ENCODE measurements at places on chromosomes 6 and 20.

DNA sequence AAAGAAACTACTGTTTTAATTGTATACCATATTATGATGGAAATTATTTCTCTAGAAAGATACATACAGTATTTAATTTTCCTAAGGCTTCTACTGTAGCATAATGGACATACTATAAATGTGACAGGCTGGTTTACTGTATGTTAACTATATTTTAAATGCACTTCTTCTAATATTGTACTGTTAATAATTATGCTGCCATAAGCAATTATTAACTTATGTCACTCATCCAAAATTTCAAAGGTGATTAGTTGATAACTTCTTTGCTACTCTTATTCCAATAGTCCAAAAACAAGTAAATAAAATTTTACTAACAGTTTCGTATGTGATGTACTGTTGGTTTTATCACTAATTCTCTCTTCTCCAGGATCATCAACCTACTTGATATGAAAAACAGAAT lies 28.1 kb downstream of the HIVEP2 start:
- DNase-seq: no peak

DNA sequence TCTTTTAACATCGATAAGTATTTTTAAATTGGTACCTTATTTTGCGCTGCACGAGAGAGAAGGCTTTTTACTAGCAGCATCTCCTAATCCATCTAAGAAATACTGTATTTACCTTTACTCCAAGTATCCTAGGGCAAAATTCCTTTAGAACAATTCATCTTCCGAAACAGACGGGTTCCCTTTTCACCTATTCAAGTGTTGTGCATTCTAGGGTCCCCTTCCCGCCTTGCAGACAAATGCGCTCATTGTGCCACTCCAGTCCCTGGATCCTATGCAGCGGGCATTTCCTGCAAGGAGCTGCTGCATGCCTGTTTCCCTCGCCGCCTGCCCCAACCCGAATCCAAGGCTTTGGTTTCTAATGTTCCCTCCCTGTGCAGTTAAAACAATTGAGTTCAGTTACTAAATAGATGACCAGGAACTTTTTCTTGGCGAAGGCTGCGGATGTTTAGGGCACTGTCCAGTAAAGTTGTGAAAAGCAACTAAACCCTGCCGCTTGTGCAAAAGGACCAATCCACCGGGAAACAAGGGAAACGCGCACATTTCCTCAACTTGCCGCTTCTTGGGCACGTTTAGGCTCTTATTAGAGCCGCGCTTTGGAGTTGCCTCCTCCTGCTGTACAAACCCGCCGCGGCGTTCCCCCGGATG lies 556 bp upstream of the SCAF8 start:
- no peak for DNase-seq

- DNase-seq: no peak
Measured at GRCh38 chr20:16189371-16189770, 383.9 kb downstream of the KIF16B start.

DNA sequence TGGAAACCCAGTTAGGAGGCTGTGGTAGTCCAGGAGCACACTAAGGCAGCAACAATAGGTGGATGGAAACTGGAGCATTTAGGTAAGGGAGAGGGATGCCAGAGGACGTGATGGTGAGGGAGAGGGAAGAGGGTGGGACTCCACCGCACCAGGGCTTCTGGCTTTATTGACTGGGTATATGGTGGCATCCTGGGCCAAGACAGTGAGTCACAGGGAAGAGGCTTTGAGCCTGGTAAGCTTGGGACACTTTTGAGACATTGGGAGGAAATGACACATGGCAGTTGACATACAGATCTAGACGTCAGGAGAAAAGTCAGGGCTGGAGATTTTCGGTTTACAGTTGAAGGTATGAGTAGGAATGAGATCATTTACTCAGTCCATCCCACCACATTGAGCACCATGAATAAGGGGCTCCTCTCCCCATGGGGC lies 14.9 kb downstream of the NT5E start:
- DNase-seq: no peak

- no peak for DNase-seq
Measured at GRCh38 chr6:131065824-131066171, 2.8 kb upstream of the EPB41L2 start.

Measured in CD4-positive, alpha-beta T cell treated with Interleukin-4 for 1 hour (primary cell).